HuH-7 (cell line): ENCODE measurements at places on chromosomes 6 and 20.

GRCh38 chr6:64146094-64146493, 510.5 kb downstream of the PHF3 start:
- DNase-seq: no peak

DNA sequence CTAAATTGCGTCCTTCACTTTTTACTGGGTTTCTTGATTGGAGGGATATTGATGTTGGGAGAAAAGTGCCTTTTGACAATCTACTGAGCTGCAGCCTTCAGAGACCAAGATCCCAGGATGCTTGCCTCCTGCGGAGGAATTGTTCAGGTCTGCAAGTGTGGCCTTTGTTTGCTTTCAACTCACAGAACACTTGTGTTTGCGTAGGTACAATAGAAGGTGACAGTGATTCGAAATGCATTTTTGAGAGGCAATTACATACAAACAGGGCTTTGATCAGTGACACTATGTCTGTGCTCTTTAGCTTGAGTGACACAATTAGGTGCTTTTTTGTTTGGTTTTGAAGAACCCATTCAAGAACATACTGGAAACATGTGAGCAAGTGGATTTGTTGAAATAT, 600.6 kb downstream of the QKI start:
- DNase-seq: no peak

DNA sequence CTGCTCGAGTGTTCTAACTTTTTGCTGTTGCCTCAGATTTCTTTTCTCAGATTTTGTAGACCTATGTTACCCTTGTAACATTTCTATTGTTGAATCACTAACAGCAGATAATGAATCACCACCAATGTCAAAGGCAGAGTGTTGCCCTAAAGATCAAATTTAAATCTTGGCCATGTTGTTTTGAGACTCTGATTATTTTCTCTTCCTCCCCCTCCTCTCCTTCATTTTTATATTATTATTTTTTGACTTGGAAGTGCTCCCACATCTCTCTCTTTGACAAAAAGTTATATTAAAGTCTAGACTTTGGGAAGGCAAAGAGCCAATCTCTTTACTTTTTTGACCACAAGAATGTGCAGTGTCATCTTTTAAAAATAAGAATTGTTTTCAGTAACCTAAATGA, 422.7 kb downstream of the NKAIN2 start:
- DNase-seq: no peak

GRCh38 chr20:31739550-31739977, 474 bp downstream of the TPX2 start:
- DNase-seq: no peak

GRCh38 chr6:15232836-15233510, 12.9 kb upstream of the JARID2 start:
- DNase-seq: no peak

- no peak for DNase-seq
Observed at GRCh38 chr6:12572896-12573827, 143.4 kb upstream of the PHACTR1 start.

DNA sequence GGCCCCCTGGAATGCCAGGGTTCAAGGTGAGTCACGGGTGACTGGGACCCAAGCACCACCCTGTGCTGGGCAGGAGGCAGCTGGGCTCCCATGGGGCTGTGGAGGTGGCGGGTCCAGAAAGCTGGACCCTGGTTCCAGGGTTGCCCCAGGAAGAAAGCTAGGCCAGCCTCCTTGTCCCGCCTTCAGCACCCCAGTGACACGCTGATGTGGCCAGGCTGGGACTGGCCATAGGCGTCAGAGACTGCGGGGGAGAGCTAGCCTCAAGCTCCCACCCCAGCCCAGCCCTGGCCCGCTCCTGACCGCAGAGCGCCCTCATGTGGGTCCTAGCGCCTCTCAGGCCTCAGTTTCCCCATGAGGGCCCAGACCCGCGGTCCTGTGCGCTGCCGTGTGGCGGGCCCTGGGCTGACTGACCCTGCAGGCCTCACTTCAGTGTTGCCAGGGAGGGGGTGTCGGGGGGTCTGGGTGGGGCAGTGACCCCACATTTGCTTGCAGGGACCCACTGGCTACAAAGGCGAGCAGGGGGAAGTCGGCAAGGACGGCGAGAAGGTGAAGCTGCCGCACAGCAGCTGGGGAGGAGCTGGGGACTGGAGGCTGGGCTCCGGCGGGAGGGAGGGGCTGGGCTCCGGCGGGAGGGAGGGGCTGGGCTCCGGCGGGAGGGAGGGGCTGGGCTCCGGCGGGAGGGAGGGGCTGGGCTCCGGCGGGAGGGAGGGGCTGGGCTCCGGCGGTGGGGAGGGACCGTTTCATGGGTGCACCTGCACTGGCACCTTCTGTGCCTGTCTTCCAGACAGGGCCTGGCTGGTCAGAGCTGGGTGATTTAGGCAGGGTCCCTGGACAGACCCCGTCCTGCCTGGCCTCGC, 7.9 kb downstream of the COL9A3 start:
- DNase-seq: peak; percentile 89

DNA sequence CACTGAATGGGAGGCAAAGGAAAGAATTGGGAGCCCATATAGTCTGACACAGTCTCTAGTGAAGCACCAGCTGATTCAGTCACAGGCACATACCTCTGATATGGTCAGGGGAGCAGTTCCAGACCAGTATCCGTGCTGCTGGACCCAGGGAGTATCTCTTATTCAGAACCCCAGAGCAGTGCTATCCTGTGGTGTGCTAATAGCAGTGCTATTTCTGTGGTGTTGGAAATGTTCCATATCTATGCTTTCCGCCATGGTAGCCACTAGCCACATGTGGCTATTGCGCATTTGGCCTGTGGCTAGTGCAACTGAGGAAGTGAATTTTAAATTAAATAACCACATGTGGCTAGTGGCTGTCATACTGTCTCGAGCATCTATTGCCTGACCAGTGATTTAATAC, 11.0 kb downstream of the SCUBE3 start:
- DNase-seq: no peak

DNA sequence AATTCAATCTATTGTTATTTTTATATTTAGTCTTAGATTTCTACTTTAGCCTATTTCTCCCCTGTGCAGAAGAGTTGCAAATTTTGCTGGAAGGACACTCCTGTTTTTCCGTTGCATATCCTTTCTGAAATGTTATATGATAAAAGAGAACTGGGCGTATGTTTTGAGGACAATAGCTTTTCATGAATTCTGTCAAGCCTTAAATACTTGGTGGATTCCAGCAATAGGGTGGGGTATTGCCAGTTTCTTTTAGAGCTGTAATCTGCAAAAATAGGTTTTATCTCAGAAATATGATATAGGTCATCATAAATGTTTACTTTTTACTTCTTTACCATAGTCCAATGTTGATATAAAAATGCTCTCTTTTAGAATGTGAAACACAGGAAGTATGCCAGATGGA, 42.0 kb downstream of the VTA1 start:
- no peak for DNase-seq

- DNase-seq: no peak
Observed at GRCh38 chr6:31634131-31634530, 13.6 kb downstream of the PRRC2A start.
